ENCODE measurements at places on chromosomes 4 and X.

- DNase-seq, result no peak
Observed at GRCh38 chr4:167233685-167234315, 494 bp downstream of the SPOCK3 start.

DNA sequence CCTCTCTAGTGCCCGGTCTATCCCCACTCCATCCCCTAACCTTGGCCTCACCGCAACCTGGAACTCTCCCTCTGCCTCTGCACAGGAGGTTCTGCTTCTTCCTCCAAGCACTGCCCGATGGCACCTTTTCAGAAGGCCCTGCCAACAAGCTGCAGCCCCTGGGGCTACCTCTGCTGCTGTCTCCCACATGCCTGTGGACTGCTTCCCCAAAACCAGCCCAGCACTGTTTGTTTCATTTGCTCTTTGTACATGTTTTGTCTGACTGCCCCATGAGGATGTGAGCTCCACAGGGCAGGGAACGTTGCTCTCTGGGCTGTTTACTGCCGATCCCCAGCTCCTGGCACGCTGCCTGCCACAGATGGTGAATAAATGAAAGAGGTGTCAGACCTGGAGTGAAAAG lies 85.4 kb downstream of the INTS6L start:
- DNase-seq, result no peak

DNA sequence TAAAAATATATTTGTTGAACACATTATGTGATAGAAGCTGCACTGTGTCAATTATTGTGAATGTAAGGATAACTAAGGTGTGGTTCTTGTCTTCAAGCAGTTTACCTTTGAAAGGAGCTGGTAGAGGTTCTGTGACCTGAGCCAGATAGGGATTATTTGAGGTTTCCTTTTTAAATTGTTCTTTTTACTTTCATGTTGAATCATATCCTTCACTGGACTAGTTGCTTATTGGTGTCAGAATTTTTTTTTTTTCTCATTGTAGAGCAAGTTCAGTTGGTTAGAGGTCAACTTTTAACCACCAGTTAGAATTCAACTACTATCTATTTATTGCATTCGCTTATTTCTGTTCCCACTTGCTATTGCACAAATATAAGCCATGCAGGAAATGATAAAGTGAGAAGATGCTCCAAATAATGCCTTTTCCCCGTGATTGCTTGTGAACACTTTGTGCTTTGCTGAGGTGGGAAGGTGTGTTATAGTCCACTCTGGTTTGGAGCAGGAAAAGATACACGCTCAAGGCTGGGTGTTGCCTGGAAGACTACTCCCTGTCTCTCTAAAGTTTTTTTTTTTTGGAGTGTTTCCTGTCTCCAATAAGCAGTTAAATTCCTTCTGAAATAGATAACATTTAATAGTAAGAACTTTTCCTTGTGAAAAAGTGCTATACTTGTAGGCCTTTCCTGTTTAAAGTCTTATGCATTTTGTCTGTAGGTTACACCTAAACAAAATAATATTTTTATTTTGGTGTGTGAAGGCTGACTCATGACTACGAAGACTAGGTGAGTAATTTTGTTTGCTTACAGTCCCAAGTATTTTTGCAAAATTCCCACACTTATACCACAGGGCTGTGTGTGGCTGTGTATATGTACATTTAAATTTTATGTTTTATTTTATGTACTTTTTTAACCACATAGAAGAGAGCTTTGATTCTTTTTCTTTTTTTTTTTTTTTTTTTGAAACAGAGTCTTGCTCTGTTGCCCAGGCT lies 83.8 kb upstream of the LCORL start:
- DNase-seq, result no peak

GRCh38 chr4:173519111-173520101 lies 10.6 kb downstream of the HAND2 start:
- no peak for DNase-seq

DNA sequence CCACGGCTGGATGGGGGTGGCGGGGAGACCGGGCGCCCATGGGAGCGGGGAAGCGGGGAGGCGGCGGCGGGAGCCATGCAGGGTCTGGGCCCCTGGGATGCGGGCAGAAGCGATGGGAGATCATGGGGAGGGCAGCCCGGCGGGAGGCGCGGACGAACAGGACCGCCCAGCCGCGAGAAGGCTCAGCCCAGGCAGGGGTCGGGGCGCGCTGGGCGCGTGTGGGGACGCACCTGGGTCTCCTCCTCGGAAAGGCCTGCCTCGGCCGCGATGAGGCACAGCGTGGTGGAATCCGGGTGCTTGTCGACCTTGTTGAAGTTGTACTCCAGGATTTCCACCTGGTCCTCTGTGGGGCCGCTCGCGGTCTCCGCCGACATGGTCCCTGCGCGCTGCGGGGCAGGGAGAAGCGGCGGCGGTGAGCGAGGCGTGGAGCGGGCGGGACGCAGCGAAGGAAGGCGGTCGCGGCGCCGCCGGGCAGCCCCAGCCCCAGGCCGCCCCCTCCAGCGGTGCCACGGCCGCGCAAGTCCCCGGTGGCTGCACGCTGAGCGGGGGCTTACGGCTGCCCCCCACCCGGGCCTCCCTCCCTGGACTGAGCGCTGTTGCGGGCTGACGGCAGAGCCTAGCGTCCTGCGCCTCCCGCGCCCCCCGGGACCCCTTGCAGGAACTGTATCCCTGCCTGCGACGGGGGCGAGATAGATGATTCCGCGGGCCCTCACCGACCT lies 25.3 kb downstream of the HOPX start:
- no peak for DNase-seq

DNA sequence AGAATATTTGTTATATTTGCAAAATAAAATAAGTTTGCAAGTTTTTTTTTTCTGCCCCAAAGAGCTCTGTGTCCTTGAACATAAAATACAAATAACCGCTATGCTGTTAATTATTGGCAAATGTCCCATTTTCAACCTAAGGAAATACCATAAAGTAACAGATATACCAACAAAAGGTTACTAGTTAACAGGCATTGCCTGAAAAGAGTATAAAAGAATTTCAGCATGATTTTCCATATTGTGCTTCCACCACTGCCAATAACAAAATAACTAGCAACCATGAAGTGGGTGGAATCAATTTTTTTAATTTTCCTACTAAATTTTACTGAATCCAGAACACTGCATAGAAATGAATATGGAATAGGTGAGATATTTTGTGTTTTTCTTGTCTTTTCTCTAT lies at the start of gene AFP:
Gene AFP, plus strand, starts transcription at position 238 of the 400 bp plus-strand sequence. Its CDS starts 42 bp downstream, at position 280.
- no peak for DNase-seq

DNA sequence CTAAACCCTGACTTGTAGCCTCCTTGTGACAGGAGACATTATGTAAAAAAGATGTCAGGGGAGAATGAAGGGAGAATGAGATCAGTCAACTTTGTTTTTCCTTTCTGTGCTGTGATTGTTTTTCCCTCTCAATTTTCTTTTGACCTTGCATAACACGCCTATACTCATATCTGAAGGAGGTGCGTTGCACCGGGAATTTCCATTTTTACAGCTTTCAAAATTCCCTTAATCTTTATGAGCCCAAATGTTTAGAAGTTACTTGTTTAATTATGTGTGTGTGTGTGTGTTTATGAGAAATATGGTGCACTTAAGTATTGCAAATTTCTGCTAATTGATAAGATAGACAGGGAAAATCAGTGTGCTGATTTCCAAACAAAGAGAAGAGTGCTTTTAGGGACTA lies 21.6 kb downstream of the SYNPO2 start:
- no peak for DNase-seq

- DNase-seq, result no peak
Observed at GRCh38 chr4:88526221-88526815, 2.7 kb upstream of the PYURF start.

DNA sequence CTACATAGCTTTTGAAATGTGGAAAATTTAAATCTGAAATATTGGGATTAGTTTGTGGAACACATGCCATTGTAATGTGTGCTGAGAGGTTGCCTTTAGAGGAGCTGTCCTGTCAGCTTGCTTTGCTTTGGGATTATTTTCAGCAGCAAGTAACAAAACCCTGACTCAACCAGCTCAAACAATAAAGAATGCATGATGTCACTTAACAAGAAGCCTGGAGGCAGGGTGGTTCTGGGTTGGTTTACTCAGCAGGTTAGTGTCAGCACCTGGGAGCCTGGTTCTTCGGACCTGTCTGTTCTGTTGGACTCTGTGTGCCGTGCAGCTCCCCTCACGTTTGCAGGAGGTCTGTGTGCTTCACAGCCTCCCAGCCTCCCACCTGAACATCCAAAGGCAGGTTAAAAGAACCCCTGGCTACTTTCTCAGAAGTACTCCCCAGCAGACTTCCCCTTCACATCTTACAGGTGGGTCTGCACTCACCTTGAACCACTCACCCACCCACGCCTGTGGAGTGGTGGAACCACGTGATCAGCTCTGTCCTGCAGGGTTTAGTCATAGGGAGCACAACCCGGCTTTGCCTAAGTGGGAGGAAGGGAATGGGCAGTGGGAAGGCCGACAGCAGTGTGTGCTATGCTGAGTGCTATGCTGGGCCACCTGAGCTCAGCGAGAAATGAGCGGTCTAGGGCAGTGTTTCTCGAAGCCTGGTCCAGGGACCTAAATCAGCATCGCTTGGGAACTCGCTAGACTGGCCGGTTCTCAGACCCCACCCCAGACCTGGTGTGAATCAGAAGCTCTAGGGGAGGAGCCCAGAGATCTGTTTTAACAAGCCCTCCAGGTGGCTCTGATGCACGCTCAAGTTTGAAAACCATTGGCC lies 20.4 kb downstream of the TMEM131L start:
- DNase-seq, result no peak

- DNase-seq, result no peak
Observed at GRCh38 chr4:133929531-133930239, 271.9 kb downstream of the PABPC4L start.

GRCh38 chr4:37453281-37453998 lies 208.9 kb downstream of the NWD2 start:
- DNase-seq, result no peak

- DNase-seq, result no peak
Observed at GRCh38 chr4:3684546-3684945, 81.6 kb upstream of the ADRA2C start.

GRCh38 chr4:77600521-77601451 lies 4.8 kb upstream of the CXCL13 start:
- DNase-seq, result no peak

GRCh38 chrX:17056868-17057608 lies 110.6 kb downstream of the REPS2 start:
- DNase-seq, result no peak

GRCh38 chr4:165175879-165176278 lies 31.5 kb upstream of the KLHL2 start:
- DNase-seq, result no peak

GRCh38 chr4:153426207-153426885 lies 39.8 kb upstream of the TMEM131L start:
- DNase-seq, result no peak

- DNase-seq, result no peak
Observed at GRCh38 chr4:82623121-82623683, 61.4 kb upstream of the TMEM150C start.

DNA sequence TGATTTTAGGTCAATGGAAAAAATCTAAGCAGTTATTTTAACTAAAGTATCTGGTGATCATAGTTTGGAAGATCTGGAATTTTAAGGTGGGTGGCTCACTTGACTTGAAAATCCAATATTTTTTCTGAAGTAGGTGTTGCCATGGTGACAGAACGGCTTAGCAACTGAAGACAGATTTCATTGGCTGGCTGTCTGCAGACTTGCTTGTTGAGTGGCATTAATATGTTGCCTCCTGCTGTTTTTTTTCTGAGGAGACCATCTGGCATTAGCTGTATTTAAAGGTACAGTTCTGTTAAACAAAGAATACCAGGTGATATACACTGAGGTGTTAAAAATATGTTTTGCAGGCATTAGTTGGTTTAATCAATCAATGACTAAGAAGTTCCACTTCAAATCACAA lies 19.8 kb downstream of the CPE start:
- no peak for DNase-seq

GRCh38 chr4:5467111-5467510 lies 241.2 kb downstream of the EVC2 start:
- no peak for DNase-seq

DNA sequence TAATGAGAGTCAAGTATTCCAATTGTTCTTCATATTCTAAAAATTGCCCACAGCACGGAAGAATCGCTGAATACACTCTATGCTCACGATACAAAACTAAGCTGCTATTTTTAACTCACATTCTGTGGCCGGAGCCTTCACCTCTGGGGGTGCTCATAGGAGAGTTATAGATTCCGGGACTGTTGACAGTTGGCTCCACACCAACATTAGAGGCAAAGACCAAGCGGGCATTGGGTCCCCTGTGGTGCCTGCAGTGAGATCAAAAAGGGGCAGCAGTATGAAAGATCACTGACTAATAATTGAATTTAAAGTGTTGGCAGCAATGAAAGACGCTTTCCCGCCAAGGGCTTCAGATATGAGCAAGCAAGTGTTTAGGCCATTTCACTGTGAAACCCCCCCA lies 146.0 kb downstream of the TMEM144 start:
- DNase-seq, result no peak

DNA sequence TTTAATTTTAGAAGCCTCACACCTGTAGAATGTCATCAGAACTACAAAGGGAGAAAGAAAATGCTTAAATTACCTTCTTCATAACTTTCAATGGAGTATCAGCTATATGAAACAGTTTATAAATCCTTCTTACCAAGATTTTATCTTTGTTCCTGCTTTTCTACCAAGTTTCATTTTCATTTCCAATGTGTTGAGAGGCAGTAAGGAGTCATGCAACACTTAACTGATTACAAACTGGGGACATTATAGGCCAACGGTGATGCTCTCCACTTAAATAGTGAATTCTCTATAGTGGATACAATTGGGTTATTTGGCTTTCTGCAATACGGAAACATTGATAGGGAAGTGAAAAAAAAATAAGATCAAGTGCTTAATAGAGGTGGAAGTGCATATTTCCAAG lies 145.2 kb upstream of the FTHL17 start:
- DNase-seq, result no peak

- DNase-seq, result no peak
Observed at GRCh38 chr4:127829014-127829413, 46.9 kb downstream of the HSPA4L start.

- DNase-seq, result no peak
Observed at GRCh38 chr4:81621490-81621889, 149.8 kb upstream of the RASGEF1B start.

DNA sequence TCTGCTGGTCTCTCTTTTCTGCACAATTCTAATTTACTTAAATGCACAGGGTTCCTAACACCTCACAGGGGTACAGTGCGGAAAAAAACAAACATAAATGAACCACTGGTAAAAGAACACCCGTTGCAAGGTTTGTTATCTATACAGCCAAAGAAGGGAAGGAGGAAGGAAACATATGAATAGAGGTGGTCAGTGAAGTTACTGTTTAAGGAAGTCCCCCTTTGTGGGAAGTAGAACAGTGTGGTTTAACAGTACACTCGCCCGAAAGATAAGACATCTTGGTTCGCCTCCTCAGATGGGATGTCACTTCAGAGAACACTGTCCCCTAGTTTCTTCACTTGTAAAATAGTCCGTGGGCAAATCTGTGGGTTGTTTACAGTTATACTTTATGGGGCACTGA lies 57.5 kb downstream of the TEC start:
- no peak for DNase-seq
